ENCODE measurements at places on chromosomes 1 and 21. TPM values are rescaled to one million over a fixed set of nuclear protein-coding genes. Genes with fewer than 3 reads are reported as not detected.

DNA sequence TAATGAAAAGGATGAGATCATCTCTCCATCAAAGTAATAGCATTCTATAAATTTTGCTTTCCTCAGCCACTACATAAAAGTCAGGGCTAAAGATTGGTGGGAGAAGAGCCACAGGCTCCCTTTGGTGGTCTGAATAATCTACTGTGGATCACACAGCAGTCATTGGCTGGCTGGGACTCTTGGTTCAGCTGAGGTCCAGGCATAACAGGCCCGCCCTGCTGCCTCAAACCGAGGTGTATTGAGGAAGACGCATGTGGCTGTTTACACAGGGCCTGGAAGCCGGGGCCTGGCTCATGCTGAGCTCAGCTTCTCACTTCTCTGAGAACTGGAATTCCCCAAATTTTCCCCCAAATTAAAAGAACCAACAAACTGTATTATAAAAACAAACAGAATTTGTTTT lies 139.2 kb downstream of the PTPRC start:
- no peak for DNase-seq

DNA sequence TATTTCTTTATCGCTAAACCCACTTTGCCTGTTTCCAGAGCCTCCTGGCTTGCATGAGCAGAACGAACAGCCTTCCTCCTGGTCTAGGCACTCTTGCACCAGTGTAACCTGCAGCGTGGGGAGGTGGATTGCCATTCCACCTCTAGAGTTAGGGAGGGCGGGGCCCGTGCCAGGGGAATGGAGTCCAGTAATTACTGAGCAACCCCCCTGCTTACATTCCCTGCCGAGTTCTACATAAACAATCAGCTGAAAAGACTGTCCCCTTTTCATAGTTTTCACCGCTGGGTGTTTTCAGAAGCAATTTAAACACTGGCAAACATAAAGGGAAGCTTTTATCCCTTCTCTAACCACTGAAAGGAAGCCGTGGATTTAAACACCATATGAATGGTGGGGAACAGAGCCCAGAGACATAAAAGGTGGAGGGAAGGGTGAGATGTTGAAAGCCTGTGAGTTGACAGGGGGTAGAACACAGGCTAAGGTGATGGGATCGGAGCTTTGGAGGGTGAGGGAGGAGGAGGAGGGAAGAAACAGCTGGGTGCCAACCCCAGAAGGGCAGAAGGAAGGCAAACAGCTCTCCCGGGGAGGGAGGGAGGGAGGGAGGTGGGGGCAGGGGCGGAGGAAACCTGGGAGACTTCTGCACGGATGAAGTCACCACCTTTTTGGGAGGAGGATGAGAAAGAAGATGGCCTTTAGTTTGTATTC lies 68.0 kb upstream of the WDR26 start:
- peak; percentile 15 for DNase-seq

GRCh38 chr1:108560189-108560873 lies 431 bp downstream of the EEIG2 start:
- peak; percentile 48 for DNase-seq

Gene FCGR3B
- not detected for total RNA-seq

DNA sequence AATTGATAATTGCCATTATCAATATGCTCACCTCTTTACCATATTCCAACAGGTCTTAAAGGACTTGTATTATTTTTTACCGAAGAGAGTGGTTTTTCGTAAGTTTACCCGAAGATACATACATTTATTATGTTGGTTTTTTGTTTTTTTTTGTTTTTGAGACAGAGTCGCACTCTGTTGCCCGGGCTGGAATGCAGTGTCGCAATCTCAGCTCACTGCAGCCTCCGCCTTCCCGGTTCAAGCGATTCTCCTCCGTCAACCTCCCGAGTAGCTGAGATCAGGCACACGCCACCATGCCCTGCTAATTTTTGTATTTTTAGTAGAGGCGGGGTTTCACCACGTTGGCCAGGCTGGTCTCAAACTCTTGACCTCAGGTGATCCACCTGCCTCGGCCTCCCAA lies 30.8 kb downstream of the NR5A2 start:
- DNase-seq = no peak

- no peak for DNase-seq
Observed at GRCh38 chr1:50405814-50406213, 17.4 kb downstream of the DMRTA2 start.

DNA sequence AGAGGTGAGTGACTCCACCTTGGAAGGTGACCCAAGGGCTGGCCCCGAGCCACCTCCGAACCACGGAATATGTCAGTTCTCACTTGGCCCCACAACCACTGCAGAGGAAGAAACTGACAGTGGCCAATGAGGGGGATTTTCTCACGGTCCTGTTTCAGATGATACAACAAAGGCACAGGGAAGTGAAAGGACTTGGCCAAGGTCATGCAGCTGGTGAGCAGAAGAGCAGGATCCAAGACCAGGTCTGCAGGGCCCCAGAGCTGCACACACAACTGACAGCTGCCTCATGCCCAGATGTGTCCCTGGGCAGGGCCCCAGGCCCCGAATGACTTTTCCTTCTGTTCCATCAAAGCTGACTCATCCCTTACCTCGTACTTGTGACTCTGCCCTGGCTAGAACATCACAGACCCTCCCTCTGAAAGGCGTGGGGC lies 25.8 kb upstream of the EVA1B start:
- peak; percentile 59 for DNase-seq

DNA sequence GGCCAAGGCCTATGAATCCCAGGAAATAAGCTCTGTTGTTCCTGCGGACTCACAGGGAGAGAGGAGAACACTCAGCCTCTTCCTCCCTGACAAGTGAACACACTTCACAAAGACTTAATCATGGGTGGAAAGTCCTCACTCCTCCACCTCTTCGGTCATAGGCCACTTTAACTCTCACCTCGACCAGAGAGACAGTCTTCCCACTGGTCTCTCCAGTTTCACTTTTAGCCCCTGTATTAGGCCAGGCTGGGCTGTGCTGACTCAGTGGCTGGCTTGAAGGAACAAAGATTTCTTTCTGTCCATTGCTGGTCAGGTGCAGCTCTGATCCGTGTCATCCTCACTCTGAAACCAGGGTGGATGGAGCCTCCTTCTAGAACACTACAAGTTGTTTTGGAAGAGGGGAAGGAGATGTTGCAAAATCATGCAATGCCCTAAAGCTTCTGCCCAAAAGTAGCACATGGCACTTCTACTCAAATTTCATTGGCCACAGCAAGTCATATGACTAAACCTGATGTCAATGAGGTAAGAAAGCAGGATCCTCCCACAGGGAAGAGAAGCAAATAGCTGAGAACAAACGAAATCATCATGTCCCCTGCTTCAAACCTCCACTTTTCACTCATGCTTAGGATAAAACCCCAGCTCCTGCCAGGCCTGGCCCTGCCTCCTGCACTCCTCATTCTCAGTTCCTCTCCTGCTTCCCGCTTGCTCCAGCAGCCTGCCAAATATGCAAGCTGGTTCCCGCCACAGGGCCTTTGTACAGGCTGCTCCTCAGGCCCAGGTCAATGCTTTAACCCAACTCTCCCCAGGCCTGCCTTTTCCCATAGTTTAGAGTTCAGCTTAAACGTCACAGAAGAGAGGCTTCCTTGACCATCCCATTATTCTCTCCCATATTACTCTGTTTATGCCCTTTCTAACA lies 150.5 kb upstream of the RUNX3 start:
- peak; percentile 12 for DNase-seq

- DNase-seq = peak; percentile 98
Observed at GRCh38 chr1:192550922-192551534, 24.5 kb upstream of the RGS1 start.

DNA sequence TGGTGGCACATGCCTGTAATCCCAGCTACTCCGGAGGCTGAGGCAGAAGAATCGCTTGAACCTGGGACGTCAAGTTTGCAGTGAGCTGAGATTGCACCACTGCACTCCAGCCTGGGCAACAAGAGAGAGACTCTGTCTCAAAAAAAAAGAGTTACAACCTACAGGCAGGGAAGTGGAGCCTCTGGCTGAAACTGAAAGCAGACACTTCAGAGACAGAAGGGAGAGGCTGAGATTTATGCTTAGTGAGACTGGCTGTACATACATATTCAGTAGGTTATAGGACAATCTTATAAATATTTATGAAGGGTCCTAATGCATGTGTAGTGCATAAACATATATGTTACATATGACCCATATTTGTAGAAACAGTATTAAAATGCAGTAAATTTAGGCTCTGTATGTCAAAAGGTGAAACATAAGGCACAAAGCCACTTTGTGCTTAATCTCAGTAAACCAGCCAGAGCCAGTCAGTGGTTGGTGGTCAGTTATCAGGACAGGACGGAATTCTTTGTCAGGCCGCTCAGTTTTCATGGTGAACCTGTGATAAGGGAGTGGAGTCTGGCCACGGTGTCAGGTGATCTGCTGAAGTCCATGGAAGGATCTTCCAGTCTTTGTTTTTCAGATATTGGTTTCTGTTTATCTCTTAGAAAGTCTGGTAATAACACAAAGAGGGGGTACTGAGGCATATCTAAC lies 13.7 kb downstream of the RHEX start:
- no peak for DNase-seq

Gene LRRC38
- not detected for total RNA-seq

GRCh38 chr1:160196143-160196542 lies 5.8 kb downstream of the CASQ1 start:
- DNase-seq = no peak

DNA sequence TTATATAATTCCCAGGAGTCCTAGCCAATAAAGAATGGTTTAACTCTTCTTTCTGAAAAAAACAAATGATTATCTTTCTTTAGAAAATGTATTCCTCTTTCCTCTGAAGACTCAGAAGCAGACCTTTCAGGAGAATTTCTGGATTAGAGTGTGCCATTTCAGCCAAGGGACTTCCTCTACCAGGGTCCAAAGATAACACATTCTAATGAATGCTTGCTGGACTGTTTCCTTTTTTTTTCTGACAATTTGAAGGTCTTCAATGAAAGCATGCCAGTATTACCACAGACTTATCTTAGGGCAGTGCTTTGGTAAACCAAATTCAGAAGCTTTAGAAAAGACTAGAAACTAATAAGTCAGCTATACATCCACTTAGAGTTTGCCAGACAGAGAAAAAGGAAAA lies 80.5 kb downstream of the RERE start:
- DNase-seq = peak; percentile 36

- DNase-seq = no peak
Observed at GRCh38 chr1:81808760-81809159, 8.0 kb downstream of the ADGRL2 start.

DNA sequence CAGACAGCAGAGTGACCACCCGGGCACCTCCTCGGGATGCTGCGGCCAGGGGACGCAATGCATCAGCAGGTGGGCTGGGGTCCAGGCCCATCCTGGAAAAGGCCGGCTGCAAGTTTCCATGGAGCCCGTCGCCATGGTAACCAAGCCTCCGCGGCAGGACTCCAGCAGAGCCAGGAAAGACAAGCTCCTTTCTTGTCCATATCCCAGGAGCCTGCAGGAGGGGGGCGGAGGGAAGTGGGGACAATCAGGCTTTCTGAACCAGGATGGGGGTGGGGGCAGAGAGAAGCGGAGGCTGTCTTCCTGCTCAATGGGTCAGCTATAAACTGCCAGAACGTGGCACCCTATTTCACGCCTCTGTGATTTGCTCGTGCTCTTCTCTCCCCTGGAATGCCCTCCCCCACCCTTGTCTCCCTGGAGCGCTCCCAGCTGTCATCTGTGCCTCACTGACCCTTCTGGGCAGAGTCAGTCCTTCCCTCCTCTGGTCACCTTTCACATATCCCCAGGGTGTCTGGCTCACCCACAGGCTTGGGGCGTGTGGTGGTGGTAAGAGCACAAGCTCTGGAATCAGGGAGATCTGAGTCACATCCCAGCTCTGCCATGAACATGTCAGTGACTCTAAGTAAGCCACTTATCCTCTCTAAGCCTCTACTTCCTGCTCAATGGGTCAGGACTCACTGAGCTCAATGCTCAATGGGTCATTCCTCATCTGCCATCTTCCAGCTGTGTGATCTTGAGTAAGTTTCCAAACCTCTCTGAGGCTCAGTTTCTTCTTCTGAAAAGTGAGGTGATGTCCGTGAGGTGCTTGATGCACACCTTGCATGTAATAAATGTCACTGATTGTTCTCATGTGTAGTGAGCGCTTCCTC lies 58.9 kb upstream of the LAPTM5 start:
- DNase-seq = peak; percentile 83

DNA sequence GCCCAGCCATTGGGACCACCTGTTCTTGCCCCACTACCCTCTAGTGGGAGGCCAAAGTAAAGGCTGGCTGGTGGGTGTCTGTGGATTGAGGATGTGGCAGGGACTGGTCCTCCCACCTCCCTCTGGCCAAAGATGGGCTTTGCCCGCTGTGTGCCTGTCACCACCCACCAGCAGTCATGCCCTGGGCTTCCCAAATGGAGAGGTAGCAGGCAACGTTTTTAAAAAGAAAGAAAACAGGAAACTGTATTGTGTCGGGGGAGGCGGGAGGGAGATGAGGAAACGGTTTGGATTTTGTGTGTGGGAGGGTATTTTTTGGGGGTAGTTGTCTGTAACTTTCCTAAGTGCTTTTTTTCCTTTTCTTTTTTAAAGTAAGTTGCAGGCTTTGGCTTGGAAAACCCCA lies 30.1 kb downstream of the SZRD1 start:
- no peak for DNase-seq

DNA sequence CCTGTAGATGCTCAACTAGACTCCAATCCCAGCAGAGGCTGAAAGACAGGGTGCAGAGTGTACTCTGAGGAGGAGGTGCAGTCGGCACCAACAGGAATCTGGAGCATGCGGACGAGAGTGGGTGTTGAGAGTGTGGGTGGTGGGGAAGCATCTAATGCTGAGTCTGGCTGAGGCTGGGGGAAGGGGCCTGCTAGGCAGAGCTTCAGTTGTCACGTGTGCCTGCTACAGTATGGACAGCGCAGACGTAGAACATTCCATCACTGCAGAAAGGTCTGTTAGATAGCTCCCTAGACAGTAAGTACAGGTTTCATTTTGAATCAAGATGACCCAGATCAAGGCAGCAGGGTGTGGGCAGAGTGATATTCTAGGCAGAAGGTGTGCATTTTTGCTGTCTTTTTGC lies 23.1 kb downstream of the SNAP47 start:
- DNase-seq = peak; percentile 30

GRCh38 chr1:19042675-19043578 lies 86.5 kb upstream of the IFFO2 start:
- DNase-seq = peak; percentile 40

Gene AMY1B
- not detected for total RNA-seq

DNA sequence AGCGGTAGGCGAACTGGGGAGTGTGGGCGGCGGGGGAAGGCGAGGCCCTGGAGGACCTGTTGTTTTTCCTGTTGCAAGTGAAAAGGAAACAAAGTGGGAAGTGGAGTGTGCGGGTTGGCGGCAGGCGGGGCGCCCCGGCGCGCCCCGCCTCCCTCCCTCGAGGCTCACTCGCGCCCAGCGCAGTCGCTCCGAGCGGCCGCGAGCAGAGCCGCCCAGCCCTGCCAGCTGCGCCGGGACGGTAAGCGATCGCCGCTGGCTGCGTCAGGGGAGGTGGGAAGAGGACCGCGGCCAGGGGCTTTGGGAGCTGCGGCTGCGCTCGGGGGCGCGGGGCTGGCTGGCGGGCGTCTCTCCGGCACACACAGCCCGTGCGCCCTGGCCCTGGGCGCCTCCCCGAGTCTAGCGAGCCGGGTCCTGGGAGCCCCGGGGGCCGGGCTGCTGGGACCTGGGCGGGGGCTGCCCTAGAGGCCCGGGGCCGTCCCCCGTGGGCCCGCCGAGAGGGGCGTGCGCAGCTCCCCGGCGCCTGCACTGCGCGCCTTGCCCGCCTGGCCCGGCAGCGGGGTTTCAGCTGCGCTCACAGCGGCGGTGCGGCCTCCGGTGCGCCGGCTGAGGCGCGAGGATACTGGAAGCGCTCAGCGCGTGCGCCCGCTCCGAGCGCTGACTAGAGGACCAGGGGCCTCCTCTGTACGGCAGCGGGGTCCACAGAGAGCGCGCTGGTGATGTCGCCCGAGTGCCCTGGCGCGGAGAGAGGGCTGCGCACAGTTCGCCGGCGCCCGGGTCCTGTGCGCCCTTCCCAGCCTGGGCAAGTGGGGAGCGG lies at the start of gene PIK3CD:
Gene PIK3CD, plus strand, starts transcription at position 167 of the 814 bp plus-strand sequence. CDS start 58,725 bp downstream, outside the sequence.
- peak; percentile 19 for DNase-seq

- DNase-seq = no peak
Observed at GRCh38 chr21:27388825-27389224, 421.9 kb upstream of the ADAMTS5 start.
